Fibroblast of villous mesenchyme (primary cell): ENCODE measurements at places on chromosomes 2 and 18. TPM values are rescaled to one million over a fixed set of nuclear protein-coding genes. Genes with fewer than 3 reads are reported as not detected.

Gene ZAP70
- total RNA-seq = not detected in 2 replicates

Gene SPC25
- 2.9 and 7.3 TPM in 2 replicates for total RNA-seq

Gene SLC5A7
- not detected in 2 replicates for total RNA-seq

Gene LAMA1
- 14.5 and 20.7 TPM in 2 replicates for total RNA-seq

Gene MGAT5
- 64.7 and 109 TPM in 2 replicates for total RNA-seq

Gene ARHGAP25
- total RNA-seq = 3.0 and 3.5 TPM in 2 replicates

Gene STPG4
- 0.64 and 2.2 TPM in 2 replicates for total RNA-seq

Gene POTEC
- under 0.01 TPM in 1 of 2 replicates, not detected in the other for total RNA-seq

Gene SLC11A1
- under 0.01 and 0.43 TPM in 2 replicates for total RNA-seq

Gene R3HDM1
- total RNA-seq = 12.9 and 13.8 TPM in 2 replicates

Gene SERTAD2
- 6.8 and 7.8 TPM in 2 replicates for total RNA-seq

Gene UGT1A8
- total RNA-seq = under 0.01 TPM in 1 of 2 replicates, not detected in the other

Gene STAT4
- total RNA-seq = 1.3 and 2.6 TPM in 2 replicates

Gene GEN1
- total RNA-seq = 12.6 and 18.6 TPM in 2 replicates

Gene MAP3K20
- 90.2 and 136 TPM in 2 replicates for total RNA-seq

Gene AAK1
- 61.5 and 68.2 TPM in 2 replicates for total RNA-seq

DNA sequence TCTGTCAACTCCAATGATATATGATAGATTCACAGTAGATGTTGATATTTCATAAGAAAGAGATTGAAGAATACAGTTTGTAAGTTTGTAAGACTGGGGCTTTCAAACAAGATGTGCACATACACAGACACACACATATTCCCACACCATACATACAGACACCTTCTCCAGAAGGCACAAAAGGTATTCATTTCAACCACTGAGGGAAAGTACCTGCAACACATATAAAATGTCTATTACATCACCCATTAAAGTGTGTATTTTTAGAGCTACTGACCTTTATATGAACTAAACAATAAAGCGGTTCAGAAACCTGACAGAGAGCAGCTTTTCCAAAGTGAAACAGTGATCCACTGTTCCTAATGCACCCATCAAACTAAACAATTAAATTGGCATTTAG lies 53.3 kb downstream of the CCDC148 start:
- no peak for DNase-seq

DNA sequence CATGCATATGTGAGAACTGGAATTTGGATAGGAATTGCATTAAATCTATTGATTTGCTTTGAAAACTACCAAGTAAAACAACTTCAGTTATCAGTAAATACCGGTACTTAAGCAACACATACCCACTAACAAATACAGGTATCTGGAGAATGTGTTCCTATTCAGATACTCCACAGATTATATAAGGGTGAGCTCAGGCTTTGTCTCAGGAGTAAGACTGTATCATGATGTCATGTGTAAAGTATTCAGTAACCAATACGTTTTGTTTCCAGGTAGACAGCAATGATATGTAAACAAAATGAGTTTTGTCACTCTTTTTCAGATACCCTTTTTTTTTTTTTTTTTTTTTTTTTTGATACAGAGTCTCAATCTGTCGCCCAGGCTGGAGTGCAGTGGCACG lies 74.8 kb downstream of the DSC3 start:
- DNase-seq = no peak

DNA sequence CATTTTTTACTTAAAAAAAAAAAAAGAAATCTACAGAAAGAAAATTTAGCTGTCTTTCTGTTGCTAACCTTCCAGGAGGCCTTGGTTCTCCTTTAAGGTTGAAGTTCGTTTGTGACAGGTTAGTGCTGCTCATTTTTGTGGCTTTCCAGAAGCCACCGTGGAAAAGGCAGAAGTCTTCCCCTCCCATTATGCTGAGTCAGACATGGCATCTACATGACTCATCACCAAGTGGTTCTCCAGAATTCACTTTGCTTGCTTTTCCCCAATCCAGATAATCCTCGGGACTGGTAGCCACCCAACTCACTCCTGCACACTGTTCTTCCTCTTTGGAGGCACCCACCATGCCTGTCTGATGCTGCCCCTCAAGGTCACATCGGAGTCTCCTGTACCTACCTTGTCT lies 228.7 kb downstream of the PIK3C3 start:
- DNase-seq = peak; percentile 47

- no peak for DNase-seq
Measured at GRCh38 chr2:159873258-159873657, 75.2 kb upstream of the CD302 start.

DNA sequence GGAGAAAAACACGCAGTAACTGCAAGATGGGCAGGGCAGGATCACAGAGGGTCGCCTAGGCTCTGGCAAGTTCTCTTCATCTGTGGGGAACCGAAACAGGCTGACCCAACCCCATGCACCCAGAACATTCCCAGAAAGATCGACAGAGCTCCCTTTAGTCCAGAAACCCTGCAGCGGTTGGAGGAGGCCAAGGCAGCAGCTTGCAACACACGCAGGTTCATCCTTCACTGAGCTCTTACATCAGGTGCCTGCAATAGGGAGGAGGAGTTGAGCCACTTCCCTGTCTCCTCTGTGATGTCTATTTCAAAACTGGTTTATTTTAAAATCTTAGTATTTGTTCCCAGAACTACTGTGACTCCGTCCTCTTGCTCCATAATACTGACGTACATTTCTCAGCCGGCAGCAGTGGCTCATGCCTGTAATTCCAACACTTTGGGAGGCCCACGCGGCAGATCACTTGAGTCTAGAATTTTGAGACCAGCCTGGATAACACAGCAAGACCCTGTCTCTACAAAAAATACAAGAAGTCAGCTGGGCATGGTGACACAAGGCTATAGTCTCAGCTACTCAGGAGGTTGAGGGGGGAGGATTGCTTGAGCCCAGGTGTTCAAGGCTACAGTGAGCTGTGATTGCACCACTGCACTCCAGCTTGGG lies 11.5 kb upstream of the SLC11A1 start:
- DNase-seq = peak; percentile 95

DNA sequence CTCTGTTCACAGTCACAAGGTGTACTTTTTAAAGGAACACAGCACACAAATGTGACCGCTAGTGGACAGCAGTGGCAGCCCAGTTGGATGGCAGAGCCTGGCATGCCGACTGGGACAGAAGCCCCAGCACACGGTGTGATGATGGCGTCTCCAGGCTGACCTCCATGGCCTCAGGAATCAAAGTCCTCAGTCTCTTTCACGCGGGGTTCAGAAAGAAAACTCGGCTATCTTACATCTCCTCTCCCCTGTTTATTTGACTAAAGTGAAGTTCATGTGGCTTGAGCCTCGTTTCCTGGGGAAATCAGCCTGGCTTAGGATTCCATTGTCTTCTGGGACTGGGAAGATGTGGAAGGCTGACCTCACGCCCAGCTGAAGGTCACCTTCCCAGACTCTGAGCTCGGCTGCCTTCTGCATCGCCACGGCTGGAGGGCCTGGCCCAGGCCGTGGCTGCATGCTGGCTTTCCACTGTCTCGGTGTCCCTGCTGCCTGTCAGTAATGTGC lies 56.1 kb downstream of the ASAP2 start:
- peak; percentile 61 for DNase-seq

GRCh38 chr2:157837851-157838441 lies 38.2 kb downstream of the ACVR1 start:
- peak; percentile 85 for DNase-seq

GRCh38 chr18:34704823-34705222 lies 5.3 kb upstream of the DTNA start:
- no peak for DNase-seq

DNA sequence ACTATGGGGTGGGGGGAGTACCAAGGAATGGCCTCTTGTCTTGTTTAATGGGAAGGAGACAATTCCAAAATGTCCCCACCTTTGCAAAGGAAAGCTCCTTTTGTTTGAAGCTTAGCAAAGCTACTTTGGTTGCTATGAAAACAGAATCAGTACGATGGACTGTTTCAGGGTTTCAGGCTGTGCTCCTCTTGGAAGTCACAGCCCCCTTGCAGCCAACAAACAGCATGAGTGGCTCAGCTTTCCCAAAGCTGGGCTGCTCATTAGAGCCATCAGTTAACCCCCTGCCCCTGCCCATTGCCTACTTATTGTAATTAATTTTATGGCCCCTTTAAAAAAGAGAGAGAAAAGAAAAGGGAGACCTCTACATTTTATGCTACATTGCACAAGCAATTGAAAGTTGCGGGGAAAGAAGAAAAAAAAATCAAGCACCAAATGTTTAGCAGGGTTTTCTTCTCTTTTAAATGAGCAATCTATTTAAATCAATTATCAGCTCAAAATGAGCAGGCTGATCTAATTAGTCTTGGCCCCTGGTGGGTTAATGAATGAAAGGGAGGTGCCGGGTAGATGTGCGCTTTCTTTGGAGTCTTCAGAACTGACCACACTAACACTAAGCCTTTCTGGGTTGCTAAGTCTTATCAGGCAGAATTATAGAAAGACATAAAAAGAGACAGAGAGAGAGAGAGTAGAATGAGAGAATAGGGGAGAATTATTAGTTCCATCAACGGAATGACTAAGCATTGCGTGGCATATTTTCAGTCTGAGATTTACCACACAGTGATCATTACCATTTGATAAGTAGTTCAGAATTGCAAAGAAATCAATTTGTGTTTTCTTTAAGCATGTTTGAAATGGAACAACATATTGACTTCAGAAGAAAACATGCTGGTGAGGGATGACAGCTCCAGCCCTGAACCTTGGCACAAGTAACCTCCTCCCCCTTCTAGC lies 284.9 kb downstream of the INSIG2 start:
- no peak for DNase-seq

DNA sequence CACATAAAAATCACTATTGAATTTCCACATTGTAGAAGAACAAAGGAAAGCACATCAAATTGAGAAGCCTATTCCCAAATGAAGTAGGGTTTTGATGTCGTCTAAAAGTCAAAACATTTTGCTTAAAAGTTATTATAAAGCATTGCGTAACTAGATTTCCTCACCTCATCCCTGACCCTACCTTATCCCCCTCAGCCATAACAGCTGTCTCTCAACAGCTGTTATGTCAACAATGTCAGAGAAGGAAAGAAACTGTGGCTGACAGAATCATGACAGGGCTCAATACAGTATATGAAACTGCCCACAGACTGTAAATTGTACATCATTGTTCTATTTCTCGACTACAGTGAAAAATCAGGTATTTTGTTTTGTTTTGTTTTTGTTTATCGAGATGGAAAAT lies 63.0 kb upstream of the ACVR1C start:
- peak; percentile 9 for DNase-seq

GRCh38 chr2:237701033-237701858 lies 73.9 kb downstream of the LRRFIP1 start:
- DNase-seq = no peak

DNA sequence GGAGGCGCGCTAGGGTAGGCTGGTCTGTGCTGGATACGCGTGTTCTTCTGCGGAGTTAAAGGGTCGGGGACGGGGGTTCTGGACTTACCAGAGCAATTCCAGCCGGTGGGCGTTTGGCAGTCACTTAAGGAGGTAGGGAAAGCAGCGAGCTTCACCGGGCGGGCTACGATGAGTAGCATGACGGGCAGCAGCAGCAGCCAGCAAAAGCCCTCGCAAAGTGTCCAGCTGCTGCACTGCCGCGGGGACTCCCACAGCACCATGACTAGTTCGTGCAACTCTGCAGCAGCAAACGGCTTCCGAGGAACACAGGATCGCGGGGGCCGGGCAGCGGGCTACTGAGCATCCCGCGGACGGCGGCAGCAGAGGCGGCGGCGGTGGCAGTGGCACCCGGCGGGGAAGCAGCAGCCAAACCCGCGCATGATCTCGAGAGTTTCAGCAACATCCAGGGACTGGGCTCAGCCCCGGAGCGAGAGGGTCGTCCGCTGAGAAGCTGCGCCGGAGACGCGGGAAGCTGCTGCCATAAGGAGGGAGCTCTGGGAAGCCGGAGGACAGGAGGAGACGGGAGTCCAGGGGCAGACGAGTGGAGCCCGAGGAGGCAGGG lies 368 bp downstream of the TMEFF2 start:
- DNase-seq = no peak

- DNase-seq = no peak
Measured at GRCh38 chr18:38886861-38887670, 1321.5 kb upstream of the CELF4 start.

GRCh38 chr18:44792456-44793061 lies 111.9 kb downstream of the SETBP1 start:
- no peak for DNase-seq

- DNase-seq = no peak
Measured at GRCh38 chr18:48061781-48062570, 131.5 kb upstream of the SMAD2 start.

DNA sequence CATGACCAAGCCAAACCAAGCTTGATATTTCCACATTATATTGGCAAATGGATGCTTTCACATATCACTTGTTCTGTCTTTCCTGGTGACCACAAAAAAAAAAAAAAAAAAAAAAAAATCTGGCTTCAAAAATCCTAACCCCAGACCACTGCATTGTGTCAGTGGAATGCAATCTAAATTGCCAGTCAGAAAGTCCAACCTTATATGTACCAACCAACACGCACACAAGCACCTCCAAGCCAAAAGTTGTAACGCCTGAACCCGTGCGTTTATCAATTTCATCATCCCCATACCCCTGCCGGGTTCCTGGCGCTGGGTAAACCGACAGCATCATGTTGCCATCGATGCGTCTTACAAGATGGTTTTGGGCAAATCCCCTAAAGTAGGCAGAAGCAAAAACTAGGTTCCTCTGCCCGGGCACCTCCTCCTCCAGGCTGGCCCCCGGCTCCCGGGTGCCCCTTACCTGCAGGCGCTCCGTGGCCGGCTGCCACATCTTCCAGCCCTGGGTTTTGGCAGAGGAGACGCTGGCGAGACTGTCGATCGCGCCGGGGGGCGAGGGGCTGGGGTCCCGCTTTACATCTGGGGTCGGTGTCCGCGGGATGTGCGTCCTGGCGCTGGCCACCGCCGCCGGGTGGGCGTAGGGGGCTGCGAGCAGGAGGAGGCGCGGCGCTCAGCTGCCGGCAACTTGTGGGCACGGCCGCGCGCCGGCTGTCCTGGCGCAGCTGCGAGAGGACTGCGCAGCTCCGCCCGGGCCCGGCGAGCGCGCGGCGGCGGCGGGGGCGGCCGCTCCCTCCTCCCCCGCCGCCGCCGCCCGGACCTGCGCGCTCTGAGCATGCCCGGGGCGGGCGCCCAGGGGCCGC lies at the start of gene PID1:
PID1 (minus strand) TSS at position 737 of the 860 bp plus-strand sequence; CDS start at position 493, 244 bp downstream.
- DNase-seq = peak; percentile 53

GRCh38 chr18:623761-624620 lies 27.2 kb downstream of the CLUL1 start:
- DNase-seq = peak; percentile 83

GRCh38 chr2:222884805-222885424 lies 24.1 kb downstream of the ACSL3 start:
- no peak for DNase-seq

- DNase-seq = no peak
Measured at GRCh38 chr18:13394801-13395200, 176.2 kb downstream of the LDLRAD4 start.

DNA sequence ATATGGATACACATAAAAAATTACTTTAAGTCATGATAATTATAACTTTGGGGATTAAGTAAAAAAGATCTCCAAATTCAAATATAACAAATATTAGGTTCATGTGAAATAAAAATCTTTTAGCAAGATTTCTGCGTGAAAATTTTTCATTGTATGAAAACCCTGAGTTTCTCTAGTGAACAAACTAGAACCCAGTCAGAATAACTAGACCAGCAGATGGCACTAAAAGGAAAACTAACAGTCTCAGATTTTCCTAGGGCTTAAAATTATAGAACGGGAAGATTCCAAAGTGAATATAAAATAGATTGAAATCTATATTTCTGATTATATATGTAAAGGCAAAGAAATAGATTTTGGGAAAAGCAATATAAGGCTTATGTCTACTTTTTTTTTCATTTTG lies 43.3 kb downstream of the TMEM200C start:
- DNase-seq = no peak

- DNase-seq = no peak
Measured at GRCh38 chr2:51247252-51247805, 215.4 kb upstream of the NRXN1 start.

- no peak for DNase-seq
Measured at GRCh38 chr2:240399419-240400324, 35.8 kb upstream of the GPC1 start.

GRCh38 chr2:200171731-200172482 lies 134.6 kb upstream of the SPATS2L start:
- DNase-seq = peak; percentile 20
